ENCODE measurements at places on chromosomes 6 and 20.

DNA sequence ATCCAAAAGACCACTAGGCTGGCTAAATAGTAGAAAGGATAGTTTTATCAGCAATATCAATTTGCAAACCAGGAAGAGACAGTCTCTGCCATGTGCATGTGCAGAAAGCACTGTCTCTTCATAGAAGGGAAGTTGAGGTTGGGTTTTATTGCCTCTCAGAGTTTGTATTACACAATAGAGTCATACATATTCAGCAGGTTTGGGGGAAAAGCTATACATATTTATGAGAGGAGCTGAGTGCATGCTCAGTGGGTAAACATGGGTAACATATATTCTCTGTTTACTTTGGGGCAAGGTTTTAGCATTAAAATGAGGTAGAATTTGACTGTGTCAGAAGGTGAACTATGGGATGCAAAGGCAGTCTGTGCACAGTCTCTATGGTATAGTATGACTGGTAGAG, 14.9 kb downstream of the TMEM170B start:
- no peak for DNase-seq

DNA sequence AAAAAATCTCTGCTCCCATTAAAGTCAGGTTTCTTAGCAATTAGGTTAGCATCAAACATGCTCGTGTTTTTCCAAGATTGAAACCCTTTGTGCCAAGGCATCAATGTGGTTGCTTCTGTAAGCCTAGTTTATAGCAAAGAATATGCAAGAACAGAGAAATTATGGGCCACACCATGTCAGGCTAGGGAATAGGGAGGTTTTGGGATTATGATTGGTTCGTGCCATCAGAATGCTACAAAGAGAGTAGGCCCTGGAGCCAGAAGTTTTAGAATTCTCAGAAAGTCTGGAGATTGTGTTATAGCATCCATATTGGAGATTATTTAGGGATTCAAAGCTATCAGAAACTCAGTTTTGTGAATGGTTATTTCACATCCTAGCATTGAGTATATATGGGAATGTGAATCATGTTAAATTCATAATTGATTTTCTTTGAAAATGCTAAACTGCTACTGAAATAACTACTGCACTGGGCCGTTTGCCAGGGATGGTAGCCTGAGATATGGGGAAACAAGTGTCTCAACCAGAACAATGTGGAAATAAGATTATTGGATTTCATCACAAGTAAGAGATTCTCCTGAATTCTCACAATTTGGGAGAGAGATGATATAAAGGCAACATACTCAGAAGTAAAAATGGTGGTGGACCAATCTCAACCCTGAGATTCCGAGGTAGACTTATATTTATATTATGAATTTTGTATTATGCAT, 45.3 kb downstream of the ZNF292 start:
- no peak for DNase-seq

GRCh38 chr6:115901896-115902295, 158.8 kb downstream of the FRK start:
- no peak for DNase-seq

DNA sequence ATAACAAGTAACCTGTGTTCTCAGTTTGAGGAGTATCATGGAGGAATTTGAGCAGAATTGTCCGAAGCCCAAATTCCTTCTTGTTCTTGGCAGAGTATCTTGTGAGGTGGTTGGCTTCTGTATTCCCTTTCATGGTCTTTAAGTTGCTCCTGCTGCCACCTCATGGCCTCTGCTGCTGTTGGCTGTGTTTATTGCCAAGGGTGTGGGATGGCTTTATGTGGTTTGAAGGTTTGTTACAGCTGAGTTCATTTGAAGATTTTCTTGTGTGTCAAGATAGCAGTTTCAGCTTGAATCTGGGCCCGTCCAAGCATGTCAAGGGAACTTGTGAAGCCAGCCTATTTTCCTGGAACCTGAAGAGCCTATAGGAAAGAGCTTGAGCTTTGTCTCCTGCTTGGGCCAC, 20.2 kb upstream of the TTK start:
- DNase-seq = peak; percentile 33

DNA sequence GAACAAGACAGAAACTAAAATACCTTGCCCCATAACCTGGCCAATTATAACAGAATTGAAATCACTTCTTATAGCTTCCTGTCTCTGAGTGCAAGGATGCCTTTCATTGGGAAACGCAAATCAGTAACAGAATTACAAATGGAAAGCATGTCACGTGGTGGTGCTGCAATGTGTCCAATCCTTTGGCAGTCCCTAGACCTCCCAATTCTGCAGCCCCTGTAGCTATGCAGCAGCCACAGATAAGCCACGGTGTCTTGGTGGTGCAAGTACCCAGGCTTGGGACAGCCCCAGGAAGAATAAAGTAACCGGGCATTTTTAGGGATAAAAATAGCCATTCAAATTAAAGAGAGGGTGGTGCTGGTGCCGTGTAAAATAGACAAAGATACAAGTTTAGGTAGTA, 134.6 kb upstream of the CCN2 start:
- no peak for DNase-seq

- no peak for DNase-seq
Observed at GRCh38 chr6:17318435-17319165, 37.4 kb downstream of the RBM24 start.

- DNase-seq = no peak
Observed at GRCh38 chr20:53071833-53072232, 99.7 kb downstream of the TSHZ2 start.

GRCh38 chr20:9573335-9574151, 59.2 kb downstream of the LAMP5 start:
- no peak for DNase-seq

GRCh38 chr6:127458817-127459216, 372 bp downstream of the KIAA0408 start:
- DNase-seq = no peak

- no peak for DNase-seq
Observed at GRCh38 chr6:14690120-14691056, 555.5 kb upstream of the JARID2 start.

DNA sequence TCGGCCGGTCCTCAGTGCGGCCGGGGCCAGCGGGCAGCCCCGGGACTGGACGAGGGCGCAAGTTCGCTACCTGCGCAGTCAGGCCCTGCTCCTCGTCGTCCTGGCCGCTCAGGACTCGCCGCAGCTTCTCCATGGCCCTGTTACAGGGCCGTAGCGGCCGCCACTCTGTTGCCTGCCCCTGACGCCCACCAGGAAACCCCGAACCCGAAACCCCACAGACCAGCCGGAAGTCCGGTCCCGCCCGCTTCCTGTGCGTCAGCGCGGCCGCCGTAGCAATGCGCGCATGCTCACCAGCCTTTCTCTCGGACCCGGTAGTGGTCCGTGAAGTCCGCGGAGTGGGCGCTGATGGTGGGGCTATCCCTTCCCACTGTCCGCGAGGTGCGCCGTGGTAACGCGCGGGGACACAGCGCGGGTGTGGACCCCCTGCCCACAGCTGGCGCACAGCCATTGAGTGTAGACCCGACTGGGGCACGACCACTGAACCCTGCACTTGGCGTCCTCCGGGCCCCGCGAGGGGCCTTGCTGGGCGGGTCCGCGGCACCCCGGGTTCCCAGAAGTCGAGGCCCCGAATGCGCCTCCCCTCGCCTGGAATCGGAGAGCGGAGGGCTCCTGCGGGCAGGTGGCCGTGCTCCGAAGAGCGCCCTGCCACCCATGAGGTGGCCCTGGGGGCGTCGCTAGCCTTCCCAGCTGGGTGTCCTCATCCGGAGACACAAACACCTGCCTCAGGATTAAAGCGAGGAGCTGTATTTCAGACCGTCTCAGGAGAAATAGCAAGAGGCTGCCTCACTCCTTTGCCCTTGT, at the start of gene SFT2D1:
Gene SFT2D1, minus strand, starts transcription at position 197 of the 801 bp plus-strand sequence. Its CDS starts 64 bp downstream, at position 133.
- peak; percentile 82 for DNase-seq

DNA sequence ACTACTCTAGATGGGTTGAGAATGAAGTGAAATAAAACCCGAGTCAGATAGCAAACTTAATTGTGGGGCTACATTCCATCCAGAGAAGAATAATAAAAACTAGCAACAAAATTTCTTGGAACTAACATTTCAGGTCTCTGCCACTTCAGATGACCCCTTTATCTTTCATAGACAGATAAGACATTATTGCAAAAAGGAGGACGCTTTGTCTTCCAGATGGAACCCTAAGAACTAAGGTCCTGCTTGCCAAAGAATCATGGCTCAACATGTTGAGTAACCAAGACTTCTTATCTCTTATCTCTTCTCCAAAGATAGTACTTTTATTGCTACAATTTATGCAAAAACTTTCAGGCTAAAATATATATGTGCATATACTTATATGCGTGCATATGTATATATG, 221.1 kb upstream of the PREP start:
- no peak for DNase-seq

DNA sequence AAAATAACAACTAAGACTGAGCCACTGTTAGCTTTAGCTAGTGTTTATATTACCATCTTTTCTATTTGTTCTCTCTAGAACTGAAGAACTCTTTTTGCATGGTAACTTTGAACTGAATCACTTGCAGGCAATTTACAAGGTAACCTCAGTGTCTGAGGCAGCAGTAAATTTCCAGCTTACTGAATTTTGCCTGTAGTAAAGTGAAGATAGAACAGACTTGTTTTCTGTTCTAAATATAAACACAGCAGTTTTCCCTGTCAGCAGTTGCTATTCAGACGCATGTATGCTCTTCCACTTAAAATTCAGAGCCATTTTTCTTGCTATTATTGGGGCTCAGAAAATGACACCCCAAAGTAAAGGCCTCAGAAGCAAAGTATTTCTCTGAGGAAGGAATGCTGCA, 974.0 kb upstream of the GJE1 start:
- DNase-seq = no peak

DNA sequence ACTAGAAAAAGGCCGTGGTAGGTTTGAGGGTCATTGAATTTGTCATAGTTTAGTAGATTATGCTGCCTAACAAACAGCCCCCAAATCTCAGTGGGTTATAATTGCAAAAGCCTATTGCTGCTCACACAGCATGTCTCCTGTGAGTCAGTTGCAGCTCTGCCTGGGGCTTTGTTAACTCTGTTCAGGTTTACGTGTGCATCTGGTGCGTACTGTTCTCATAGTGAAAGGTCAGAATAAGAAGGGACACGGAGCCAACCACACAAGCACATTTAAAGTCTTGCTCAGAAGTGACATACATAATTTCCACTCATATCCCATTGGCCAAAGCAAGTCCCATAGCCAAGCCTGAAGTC, 48.1 kb upstream of the BMP2 start:
- DNase-seq = no peak

- no peak for DNase-seq
Observed at GRCh38 chr20:1856424-1856823, 38.8 kb upstream of the SIRPA start.

DNA sequence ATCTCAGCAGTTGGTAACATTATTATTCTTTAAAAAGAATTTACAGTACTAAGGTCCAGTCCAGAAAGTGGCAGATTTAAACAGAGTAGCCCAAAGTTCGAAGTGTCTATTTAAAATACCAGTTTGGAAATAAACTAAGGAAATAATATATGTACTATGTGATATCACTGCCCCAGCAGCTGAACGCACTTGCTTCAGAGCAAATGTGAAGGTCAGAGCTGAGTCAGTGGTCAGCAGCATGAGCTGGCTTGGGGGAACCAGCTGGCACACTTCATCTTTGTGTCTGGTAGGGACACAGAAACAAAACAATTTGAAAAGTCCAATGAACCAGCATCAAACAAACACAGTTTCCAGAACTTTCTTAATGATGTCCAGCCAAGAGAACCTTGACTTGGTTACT, 15.4 kb downstream of the TMEM14B start:
- no peak for DNase-seq

- DNase-seq = no peak
Observed at GRCh38 chr6:112603726-112604125, 256.6 kb downstream of the RFPL4B start.

- no peak for DNase-seq
Observed at GRCh38 chr6:56444855-56445254, 197.5 kb upstream of the COL21A1 start.

GRCh38 chr6:132713352-132714134, at the start of gene VNN1:
Gene VNN1, minus strand, starts transcription at chr6:132714055. Its CDS starts 20 bp downstream, at chr6:132714035.
- DNase-seq = no peak

DNA sequence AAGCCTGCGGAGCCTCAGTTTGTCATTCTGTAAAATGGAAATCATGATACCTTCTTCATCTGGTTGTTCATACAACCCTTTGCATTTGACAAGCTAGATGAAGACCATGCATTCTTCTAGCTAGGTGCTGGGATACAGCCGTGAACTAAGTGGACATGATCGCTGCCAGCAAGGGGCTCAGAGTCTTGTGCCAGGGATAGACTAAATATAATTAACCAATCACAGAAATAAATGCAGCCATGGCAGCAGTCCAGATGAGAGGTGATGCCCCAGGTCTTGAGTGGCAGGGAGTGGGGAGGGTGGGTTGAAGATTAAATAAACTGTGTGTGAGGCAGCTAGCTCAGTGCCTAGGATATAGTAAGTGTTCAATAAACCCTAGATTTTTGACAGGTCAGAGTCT, 19.3 kb downstream of the JPH2 start:
- no peak for DNase-seq
